HFFc6 (cell line): ENCODE measurements at places on chromosomes 16 and 17. TPM values are rescaled to one million over a fixed set of nuclear protein-coding genes. Genes with fewer than 3 reads are reported as not detected.

RSAD1 gene
- total RNA-seq = 18.7 to 21.0 TPM (median 20.4 TPM) in 3 replicates

TBC1D3H gene
- not detected in 3 replicates for total RNA-seq

SOX8 gene
- total RNA-seq = 0.12 TPM in 1 of 3 replicates, not detected in the others

GRCh38 chr16:14240219-14240843 lies 169.2 kb downstream of the MRTFB start:
- DNase-seq = peak; percentile 4
- no peak overlapping the region; the same call in 1 of the 2 replicates for H3K27ac ChIP-seq
- no peaks in the 10 kb centered on the region; the same call in 1 of the 2 replicates for H3K36me3 ChIP-seq

DNA sequence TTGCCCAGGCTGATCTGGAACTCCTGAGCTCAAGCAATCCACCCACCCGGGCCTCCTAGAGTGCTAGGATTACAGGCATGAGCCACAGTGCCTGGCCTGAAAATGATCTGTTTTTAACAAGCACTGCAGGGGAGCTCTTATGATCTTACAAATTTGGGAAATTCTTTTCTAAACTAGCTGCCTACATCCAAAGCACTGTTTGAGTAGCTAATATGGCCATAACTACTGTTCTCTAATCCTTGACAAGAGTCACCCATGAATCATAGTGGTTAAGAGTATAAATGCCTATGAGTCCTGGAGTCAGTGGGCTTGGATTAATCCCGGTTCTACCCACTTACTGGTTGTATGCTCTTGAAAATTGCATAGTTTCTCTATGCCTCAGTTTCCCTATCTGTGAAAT lies 1.4 kb upstream of the CPPED1 start:
- no peak overlapping the region for H3K4me3 ChIP-seq
- no peak overlapping the region for H3K27ac ChIP-seq
- peaks cover 22% of the 10 kb centered on the region for H3K36me3 ChIP-seq
- no peak for DNase-seq
- peaks cover 48% of the 10 kb centered on the region for H3K4me1 ChIP-seq

- peak overlapping the region; percentile 99 for H3K4me3 ChIP-seq
- DNase-seq = no peak
- H3K27me3 ChIP-seq = peaks cover 34% of the 10 kb centered on the region
- H3K27ac ChIP-seq = peak overlapping the region; percentile 92
- H3K4me1 ChIP-seq = peaks cover 29% of the 10 kb centered on the region
Measured at GRCh38 chr16:67935101-67935401, 1.6 kb downstream of the PSMB10 start.

- peaks cover 4% of the 10 kb centered on the region for H3K27me3 ChIP-seq
- no peaks in the 10 kb centered on the region for H3K36me3 ChIP-seq
- DNase-seq = no peak
- H3K4me3 ChIP-seq = no peak overlapping the region
Measured at GRCh38 chr16:17755158-17755557, 284.4 kb upstream of the XYLT1 start.

DNA sequence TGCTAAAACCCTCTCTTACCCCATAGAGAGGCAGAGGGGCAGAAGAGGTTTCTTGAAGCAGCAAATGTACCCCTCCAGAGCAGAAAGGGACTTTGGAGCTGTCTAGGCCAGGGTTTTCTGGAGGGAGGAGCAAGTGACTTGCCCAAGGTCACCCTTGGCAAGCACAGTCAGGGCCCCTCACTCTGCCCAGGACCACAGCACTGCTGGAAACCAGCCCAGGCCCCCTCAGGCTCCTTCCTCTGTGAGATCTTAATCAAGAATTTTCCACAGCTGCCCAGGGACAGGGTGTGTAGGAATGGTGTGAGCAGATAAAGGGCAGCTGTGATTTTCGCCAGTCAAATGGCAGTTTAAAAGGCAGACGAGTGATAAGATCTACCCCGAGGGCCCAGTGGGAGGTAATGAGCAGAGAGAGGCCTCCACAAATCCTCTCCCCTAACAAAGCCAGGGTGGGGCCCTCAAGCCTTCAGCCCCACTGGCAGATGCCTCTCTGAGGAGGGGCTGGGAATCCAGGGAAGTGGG lies 3.9 kb upstream of the SLC12A3 start:
- no peaks in the 10 kb centered on the region for H3K36me3 ChIP-seq
- DNase-seq = no peak
- no peak overlapping the region for H3K4me3 ChIP-seq

DNA sequence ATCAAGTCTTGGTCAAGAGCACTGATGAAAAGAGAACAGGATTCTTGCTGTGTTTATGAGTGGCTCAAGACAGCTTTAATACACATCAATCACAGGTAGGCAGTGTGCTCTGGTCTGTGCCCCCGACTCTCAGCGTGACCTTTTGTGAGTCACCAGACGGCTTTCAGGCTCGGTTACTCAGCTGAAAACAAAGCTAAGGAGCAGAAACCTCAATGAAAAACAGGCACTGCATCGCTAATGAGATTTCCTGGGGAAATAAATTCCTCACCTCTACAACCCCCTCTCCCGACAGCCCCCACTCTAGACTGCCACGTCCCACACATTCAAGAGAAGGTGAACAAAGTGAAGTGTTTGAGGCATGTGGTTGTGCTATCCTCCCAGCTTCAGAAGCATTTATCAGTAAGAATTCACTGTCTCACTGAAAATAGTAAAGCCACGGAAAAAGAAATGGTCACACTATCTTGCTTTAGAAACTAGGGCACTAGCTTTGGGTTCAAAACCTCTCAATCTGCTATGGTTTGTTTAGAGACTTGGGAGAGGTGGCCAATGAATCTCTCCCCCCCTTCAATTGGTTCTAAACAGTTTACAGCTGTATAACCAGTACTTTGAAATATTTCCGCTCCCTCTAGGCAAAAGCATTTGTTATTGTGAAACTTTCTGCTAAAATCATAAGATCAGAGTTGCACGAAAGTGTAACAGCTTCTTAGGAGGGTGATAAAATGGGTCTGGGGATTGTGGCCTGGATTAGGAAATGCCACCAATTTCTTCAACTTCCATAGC lies 199.5 kb upstream of the PMFBP1 start:
- DNase-seq = peak; percentile 8
- peaks cover 24% of the 10 kb centered on the region for H3K4me1 ChIP-seq
- peak overlapping the region; percentile 55 for H3K4me3 ChIP-seq
- peaks cover 2% of the 10 kb centered on the region; the same call in 1 of the 2 replicates for H3K27me3 ChIP-seq
- H3K27ac ChIP-seq = peak overlapping the region; percentile 81
